Kidney (tissue), 22 donors: ENCODE measurements at places on chromosomes 4 and X. TPM values are rescaled to one million over a fixed set of nuclear protein-coding genes. Genes with fewer than 3 reads are reported as not detected.

The MAGEA4 gene
- not detected for total RNA-seq

DNA sequence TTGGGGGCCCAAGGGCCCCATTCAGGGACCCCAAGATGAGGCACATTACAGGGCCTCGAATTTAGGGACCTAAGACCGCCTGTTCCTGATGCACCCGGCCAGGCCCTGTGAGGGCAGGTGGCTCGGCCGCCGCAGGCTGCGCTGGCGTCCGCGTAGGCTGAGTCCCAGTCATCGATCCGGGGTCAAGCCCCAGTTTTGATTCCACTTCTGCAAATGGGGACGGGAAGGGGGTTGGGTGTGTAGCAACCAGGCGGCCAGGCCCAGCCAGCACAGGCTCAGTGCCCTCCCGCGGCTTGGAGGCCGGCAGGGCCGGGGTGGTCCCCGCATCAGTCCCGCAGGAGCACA is 327 bp downstream of the PNPLA4 start:
- DNase-seq: no peak

- DNase-seq: peak; percentile 84
These were observed 31.3 kb upstream of the ARHGEF38 start for GRCh38 chr4:105520819-105521790.

DNA sequence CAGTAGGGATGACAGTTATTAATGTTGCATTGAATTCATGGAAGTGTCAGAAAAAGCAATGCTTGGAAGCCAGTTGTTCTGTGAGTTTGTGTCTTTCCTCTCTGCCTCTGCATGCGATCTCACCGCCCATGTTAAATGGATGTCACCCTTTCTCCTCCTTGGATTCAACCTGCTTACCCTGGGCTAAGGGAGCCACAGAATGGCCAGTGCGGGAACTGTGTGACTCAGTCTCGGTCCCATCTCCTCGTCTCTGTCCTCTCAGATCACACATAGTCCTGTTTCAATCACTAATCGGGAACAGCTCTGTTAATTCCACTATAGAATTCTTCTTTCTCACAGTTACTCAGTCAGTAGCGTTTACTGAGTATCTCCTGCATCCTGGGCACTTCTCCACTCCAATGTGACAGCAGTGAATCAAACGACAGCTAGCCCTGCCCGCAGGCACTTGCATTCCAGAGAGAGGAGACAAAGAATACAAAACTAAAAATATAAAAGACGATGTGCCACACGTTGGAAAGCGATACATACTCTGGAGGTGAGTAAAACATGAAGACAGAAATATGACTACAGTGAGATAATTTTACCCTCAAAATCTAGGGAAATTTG is 53.6 kb upstream of the TLR3 start:
- DNase-seq: no peak

GRCh38 chr4:174631901-174632758 is 109.8 kb upstream of the HPGD start:
- DNase-seq: peak; percentile 62

GRCh38 chrX:46686003-46686645 is 72.8 kb downstream of the SLC9A7 start:
- peak; percentile 23 for DNase-seq

The ADH1B gene
- total RNA-seq: 223 TPM

The TMPRSS11E gene
- total RNA-seq: 2.3 TPM

DNA sequence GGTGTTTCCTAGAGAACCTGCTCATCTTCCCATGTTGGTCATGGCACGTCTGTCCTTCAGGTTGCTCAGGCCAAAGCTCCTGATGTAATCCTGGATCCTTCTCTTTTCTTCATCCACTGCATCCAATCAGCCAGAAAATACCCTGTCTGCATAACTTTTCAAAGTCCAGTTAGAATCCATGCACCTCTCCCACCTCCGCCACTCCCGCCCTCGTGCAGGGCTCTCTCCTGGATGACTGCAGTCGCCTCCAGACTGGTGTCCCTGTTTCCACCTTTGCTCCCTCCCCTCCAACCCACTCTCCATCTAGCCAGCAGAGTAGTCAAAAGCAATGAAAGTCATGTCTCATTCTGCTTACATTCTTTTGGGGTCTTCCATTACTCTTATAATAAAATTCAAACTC is 16.0 kb downstream of the CNGA2 start:
- DNase-seq: no peak

DNA sequence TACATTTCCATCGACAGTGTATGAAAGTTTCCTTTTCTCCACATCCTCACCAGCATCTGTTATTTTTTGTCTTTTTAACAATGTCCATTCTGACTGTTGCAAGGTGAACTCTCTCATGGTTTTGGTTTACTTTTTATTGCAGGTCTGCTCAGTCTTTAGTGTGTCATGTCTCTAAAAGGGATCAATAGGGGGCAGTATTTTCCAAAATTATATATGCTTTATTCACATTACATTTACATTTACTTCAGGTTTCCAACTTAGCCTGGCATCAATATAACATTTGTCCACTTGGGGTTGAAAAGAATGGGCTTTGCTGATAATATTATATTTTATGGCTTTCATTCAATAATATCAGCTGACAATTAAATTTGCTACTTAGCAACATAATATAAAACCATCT is 265.0 kb upstream of the SLITRK2 start:
- no peak for DNase-seq

The SETD7 gene
- total RNA-seq: 29.1 TPM

The NXT2 gene
- total RNA-seq: 8.1 TPM

- DNase-seq: no peak
These were observed 23.2 kb upstream of the LUZP4 start for GRCh38 chrX:115266300-115266699.

The LPAR4 gene
- 0.16 TPM for total RNA-seq

The SPOCK3 gene
- total RNA-seq: 0.25 TPM

The KLHL13 gene
- total RNA-seq: 55.4 TPM

DNA sequence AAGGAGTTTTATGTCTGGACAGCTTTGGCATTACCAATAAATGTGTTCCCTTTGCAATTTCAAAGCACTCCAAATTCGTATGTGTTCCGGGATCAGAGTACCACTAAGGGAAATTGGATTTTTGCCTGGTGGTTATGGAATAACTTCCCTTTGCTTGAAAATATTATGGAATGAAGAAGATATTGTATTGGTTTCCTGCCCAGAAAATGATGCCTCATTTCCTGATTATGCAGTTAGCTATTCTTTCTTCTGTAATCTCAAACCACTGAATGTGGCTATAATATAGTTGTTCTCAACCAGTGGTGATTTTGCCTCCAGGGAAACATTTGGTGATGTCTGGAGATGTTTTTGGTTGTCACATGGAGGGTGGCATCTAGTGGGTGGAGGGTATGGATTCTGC is 142.9 kb downstream of the PCDH7 start:
- DNase-seq: no peak

DNA sequence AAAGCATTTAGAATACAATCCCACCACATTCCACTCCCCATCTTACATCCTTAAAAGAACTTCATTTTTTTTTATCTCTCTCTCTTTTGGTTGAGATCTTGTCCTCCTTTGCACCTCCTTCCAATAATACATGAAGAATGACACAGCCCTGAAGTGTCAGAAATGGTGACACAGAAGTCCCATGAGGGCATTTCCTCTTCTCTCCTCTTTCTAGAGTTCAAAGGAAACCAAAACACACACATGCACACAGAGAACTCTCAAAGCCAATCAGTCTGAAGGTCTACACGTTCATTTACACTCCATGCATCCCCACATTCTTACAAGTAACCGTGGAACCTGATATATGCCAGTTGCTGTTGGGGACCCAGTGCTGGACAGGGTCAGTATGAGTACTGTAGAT is 450.7 kb downstream of the HNRNPD start:
- no peak for DNase-seq

DNA sequence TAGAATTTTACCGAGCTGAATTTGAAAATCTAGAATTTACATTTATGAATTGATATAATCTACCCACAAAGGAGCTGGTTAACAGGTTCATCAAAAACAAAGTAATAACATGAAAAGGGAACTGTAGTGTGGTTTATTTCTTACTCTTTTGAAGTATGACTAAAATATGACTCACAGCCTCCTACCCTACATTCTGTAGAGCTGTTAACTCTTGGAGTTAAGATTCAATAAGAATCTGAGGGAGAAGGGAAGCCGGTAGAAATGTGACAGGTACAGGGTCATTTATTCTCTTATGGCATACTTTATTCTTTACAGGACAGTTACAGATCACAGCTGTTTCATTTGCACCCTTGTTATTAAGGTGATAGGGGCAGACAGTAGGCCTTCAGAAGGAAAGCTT is 132.2 kb upstream of the FAM47B start:
- no peak for DNase-seq

- DNase-seq: no peak
These were observed 174.3 kb downstream of the SLIT2 start for GRCh38 chr4:20426028-20426427.

DNA sequence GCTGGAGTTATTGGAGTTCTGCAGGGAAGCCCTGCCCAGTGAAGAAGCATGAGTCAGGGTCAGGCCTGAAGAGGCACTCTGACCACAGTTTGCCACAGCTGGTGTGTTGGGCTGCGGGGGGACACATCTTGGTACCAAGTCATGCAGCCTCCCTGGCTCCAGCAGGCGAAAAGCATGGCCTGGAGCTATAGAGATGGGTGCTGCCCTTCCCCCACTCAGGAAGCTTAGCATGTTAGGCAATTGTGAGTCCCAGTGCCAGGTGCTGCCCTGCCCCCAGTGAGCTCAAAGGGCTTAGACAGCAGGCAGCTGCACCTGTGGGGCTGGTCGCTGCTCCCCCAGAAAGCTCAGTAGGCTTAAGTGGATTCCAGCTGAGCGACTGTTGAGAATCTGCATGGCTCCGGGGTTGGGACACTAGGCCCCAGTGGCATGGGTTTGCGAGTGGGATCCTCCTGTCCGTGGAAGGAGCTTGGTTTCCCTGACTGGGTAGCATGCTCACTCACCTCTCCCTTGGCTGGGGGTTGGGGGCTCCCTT is 755.5 kb downstream of the GLUD2 start:
- no peak for DNase-seq

The MAGEC3 gene
- total RNA-seq: not detected

- DNase-seq: no peak
These were observed 36.4 kb downstream of the EDA2R start for GRCh38 chrX:66602381-66602938.

The ENPEP gene
- total RNA-seq: 39.9 TPM

The ACE2 gene
- total RNA-seq: 5.5 TPM

DNA sequence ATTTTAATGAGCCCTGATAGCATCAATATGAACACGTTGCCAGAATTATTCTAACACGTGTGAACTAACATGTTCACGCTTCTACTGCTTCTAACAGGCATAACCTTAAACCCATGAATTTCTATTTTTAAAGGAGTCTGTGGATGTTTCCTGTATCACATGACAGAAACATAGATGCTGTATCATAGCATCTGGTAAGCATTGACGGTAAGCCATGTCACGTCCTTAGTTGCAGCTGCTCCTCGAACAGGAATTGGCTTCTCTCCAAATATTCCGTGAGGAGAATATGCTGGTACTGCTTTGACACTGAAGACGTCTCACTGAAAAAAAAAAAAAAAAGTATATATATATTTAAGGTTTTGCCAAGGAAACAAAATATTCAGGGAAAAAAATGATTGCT is 105.1 kb upstream of the MXRA5 start:
- peak; percentile 7 for DNase-seq

The FRG2 gene
- total RNA-seq: not detected

DNA sequence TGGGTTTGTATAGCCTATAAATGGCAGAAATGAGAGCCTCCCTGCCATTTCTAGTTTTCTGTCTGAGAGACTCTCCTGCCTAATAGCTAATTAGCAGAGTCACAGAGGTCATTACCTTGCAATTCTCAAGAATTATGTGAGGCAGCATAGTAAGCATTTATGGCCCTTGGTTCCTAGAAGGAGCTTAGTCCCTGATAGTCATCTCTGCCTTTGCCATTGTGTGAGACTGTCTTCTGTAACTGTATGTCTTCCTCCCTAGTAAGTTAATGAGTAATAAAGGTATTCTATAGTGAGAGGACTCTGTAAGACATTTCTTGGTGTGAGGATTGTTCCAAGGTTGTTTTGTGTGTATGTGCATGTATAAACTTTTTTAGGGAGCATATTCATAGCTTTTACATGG is 108.7 kb downstream of the AR start:
- no peak for DNase-seq

DNA sequence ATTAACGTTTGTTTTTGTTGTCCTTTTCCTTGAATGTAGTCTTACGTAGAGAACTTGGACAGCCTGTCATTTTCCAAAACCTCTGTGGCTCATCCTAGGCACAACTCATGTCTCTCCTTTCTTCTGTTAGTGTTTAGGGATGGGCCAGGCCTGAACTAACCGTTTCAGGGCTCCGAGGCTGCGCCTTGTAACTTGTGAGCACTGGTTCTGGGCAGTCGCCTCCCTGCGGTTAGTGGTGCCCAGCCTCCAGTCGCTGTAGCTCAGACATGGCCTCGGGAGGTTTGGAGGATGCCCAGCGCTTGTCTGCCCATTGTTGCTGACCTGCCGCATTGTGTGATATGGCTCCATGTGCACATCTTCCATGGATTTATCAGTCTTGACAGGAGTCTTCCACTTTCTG is 32.8 kb downstream of the TMEM131L start:
- no peak for DNase-seq

GRCh38 chr4:8514391-8514790 is 65.8 kb upstream of the GPR78 start:
- DNase-seq: no peak

DNA sequence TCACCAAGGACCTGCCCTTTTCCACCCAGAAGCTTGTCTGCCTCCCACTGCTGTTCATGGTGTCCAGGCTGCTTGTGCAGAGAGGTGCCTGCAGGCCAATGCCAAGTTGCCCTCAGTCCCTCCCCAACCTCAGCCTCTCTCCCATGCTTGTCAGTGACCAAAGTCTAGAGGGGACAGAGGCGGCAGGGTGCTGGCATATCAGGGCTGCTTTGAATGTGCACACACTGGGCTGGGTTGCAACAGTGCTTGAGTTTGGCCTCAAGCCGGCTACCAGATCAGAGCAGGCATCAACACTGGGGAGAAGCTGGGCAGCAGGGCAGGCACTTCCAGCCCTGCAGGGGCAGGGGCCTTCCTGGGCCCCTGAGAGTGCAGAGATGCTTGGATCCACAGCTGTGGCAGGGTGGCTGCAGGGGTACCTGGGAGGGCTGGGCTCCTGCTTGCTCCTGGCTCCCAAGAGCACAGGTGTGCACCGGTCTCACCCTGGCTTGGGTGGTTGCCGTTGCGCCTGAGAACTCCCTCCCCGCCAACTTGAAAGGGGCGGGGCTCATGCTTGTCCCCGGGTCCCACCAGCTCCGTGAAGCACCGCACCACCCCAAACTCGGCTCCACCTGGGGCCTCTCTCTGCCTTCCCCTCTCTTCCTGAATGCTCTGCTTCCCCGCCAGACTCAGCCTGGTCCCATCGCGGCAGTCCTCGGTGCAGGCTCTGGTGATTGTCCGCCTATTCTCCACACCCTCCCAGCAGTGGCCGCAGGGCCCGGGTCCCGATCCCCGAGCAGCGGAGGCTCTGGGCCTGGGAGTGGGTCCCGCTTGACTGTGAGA is 1681.9 kb upstream of the ADGRL3 start:
- no peak for DNase-seq

DNA sequence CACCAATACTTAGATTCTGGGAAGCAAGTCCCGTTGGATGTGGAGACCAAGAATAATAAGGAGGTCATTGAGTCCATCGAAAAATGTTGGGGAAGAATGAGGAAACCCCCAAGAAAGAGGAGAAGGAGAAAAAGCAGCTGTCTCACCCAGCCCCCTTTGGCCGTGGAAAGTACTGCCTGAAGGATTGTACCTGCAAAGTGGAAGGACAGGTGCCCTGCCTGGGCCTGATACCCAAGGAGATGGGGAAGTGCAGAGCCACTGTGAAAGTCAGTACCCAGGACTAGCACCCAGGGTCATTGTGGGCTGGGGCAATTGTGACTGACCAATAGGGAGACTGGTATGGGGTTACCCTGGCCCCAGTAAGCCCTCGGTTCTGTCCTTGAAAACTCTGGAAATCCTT is 13.8 kb upstream of the CFAP299 start:
- DNase-seq: no peak
